ENCODE measurements at places on chromosomes 1 and 21.

- DNase-seq, result no peak
Observed at GRCh38 chr1:6545276-6546112, 8.8 kb downstream of the NOL9 start.

DNA sequence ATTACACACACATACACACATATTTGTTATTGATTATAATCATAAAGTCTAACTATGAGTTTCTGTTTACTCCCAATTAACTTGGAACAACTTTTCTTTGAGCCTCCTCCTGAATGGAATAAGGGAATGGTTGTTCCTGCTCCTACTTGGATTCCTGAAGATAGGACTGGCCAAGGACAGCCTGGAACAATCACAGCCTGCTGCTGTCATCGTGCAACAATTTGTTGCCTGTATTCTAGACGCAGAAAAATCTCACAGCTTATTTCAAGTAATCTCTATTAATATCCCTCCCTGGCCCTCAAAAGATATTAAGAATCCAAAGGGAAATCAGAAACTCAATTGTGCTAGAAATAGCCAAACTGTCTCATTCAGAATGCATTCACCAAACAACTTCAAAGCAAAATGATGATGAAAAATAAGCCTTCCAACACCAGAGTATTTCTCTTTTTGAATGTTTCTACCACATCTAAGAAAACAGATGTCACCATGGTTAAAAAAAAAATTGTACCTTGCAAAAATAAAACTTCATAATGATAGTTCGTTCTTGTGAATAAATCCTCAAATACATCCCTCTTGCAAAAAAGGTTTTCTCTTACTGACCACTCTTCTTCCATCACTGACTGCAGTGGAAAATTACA lies 30.9 kb downstream of the RCAN1 start:
- no peak for DNase-seq

DNA sequence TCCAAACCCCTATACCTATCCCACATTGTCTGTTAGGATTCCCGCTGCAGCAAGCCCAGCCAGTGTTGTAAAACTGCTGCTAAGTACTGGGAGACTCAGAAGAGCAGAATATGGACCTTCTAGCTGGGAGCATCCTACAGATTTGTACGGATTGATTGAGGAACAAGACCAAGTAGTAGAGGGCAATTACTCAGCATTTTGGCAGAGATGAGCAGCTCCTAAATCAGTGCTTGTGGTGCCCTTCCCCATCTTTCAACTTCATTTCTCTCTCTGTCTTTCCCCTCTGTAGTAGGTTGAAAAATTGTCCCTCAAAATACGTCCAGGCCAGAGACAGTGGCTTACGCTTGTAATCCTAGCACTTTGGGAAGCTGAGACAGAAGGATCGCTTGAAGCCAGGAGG lies 37.3 kb upstream of the HTR1D start:
- no peak for DNase-seq

GRCh38 chr21:37936010-37936785 lies 19.9 kb upstream of the KCNJ6 start:
- no peak for DNase-seq

DNA sequence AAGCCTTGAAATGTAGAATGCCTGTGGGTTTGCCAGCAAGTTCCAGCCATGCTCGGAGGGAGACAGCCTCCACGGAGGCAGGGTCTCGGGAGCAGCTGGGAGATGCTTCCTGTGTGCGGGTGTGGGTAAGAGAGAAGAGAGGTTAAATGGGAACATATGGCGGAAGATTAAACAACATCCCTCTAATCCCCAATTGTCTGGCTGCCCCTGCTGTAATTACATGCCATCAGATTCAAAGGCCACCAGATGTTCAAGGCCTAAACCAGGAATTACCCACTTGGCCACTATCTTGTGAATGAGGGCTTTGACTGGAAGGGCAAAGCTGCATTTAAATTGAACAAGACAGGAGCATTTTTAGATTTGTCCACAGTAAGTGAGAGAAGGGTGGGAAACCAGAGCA lies 81.4 kb upstream of the BACE2 start:
- DNase-seq, result no peak

DNA sequence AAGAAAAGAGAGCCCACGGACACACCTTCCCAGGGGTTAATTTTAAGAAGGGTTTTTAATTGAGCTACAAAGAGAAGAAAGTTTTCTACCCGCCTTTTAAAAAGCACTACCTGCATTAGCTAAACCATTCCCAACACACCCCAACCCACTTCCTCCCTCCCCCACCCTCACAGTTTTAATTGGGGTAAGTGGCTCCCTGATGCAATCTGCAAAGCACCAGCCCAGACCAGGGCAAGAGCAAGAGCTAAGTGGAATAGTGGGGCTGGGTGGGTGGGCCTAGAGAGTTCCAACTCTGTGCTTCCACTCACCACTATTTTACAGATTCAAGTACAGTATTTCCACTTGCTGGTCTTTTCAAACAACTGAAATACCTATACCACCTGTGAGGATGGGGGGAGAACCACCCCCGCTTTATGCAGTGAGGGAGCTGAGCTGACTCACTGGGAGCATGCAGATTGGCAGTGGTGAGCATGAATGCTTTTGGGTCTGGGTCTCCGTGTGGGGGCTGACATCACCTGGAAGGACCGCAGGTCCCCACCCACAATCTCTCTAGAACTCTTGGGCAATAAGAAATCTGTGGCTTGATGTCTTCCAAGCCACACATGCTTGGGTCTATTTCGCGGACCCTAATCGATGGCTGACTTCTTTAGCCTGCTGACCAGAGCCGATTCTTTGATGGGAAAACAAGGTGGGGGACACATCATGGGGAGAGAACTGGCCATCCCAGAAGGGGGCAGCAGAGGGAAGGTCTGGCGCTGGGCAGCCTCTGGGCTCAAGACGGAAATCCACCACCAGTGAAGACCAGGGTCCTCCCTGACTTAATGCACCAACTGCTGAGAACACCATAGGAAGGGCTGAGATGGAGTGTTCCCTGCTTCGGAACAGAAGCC lies 95.5 kb downstream of the SSBP3 start:
- no peak for DNase-seq

DNA sequence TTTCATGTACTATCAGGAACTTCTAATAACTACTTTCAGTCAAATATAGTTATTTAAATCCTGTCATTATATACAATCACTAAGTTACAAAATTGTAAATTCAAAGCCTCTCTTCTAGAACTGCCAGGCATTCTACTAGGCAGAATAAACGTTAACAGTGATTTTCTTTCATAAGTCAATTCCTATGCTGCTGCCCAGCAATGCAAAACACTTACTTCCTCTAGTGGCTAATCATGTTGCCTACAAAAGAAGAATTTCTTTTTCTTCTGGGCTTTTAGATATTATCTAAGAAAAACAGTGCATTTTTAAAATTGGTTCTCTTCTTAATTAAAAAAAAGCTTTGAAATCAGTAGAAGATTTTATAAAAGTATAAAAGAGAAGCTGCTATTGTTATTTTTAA lies 509.8 kb upstream of the ADAMTS5 start:
- no peak for DNase-seq
